Posterior vena cava (tissue), 2 donors: ENCODE measurements at places on chromosomes 7 and 10.

DNA sequence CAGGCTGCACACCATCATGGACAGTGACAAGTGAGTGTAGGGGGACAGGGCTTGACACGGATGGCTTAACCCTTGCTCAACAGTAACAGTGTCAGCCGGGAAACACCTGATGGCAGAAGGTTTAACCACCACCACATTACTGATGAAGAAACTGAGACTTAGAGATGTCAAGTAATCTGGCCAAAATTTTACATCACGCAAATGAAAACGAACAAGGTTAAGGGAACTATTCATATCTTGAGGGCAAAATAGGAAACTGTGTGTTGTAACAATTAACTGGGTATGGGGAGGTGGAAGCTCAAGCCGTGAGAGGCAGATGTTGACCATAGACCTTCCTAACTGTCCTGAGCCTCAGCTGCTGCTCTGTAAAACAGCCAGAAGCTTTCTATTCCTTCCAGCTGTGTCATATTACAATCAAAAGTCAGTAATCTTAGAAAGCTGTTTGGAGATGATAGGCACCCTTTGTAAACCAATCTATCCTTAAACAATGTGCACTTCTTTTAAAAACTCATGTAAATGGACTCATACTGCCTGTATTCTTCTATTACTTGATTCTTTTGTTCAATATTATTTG lies 68.4 kb downstream of the ABCC2 start:
- DNase-seq: no peak

GRCh38 chr7:11830582-11831155 lies 1.3 kb downstream of the THSD7A start:
- DNase-seq: no peak

GRCh38 chr7:66146701-66147100 lies 32.1 kb downstream of the CRCP start:
- no peak for DNase-seq

DNA sequence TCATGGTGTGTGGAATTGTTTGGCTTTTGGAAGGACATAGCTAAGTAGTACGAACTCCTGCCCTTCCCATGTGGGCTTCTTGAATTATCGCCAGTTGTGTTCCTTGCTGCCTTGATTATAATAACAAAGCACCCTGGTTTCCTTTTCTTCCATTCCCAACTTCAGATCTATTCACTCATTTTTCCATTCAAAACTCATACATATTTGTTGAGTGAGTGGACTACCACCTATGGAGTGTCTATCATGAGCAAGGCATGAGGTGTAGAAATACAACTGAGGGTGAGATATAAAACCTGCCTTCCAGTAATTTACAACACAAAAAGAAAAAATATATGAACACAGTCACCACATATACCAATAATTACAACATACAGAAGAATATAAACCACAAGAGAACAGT lies 4.9 kb upstream of the COL17A1 start:
- no peak for DNase-seq

DNA sequence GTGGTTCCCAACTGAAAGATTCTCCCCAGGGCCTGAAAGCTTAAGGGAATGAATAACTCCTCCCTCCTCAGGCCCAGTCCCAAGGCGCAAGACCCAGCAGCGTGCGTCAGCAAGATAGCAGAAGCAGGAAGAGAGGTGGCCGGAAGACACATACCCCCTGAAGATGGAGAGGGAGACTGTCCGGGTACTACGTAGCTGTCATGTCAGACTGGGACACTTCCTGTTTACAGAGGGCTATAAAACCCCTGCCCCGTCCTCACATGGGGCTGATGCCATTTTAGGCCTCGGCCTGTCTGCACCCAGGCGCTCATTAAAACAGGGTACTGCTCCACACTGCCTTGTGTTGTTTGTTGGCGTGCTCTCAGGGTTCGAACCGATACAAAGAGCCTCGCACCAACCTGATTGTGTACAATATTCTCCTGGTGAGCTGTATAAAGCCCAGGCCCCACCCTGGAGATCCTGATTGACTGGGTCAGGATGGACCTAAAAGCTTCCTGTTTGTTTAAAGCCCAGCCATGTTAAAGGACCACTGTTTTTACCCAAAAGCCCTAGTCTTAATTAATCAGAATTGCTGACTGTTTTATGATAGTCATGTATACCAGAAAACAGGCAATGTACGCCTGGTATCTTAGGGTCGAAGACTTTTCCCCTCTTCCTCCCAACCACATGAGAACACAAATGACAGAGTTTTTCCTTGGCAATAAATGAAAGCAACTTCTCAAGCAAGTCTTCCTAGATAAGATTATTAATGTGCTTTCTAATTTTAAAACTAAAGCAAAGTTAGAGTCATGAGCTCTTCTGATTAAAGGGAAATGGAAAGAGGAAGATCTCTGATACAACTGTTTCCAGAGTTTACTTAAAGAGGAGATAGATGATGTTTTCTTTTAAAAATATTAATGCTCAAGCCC lies 251.5 kb downstream of the DOCK4 start:
- no peak for DNase-seq

DNA sequence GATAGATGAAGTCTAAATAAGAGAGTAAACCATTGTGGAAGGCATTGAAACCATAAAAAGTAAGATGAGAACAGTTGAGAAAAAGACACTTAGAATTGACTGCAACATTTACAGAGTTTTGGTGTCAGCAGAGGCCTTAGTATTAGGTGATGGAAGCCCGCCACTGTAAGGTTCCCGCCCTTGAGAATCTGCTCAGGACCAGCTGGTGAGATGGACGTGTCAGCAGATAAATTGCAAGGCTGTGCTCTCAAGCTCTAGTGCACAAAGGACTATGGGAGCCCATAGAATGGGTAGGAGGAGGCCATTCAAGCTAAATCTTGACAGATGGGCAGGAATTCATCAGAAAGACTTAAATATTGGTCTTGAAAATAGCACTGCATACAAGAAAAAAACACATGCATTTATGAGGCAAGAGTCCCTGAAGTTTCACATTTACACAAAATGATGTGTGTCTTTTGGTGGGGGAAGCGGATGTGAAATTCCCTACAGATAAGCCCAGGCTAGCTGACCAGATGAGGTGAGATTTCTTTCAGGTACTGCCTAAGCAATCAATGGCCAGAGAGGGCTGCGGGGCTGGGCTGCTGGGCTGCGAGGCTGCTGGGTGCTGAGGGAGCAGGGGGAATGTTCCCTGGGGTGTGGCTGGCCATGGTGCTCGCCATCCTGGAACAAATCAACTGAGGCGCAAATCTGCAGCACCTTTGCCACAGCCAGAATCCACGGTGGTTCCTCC lies 42.5 kb downstream of the SYPL1 start:
- no peak for DNase-seq

DNA sequence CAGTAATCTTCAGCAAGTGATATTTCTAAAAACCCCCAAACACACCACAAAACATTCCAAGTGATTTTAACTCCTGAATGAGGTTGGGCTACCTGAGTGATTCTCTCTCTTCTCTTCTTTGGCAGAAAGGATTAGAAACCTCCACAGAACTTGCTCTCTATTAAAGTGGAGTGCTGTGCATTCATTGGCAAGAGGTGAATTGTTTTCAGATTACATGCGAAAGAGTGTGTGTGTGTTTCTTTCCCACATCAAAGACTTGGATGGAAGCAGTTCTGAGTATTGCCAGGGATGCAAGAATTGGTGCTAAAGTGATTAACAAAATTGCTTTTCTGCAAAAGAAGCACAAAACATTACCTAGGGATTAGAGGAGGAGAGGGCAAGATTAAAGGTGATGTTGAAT lies 13.1 kb upstream of the FBXW4 start:
- DNase-seq: no peak

DNA sequence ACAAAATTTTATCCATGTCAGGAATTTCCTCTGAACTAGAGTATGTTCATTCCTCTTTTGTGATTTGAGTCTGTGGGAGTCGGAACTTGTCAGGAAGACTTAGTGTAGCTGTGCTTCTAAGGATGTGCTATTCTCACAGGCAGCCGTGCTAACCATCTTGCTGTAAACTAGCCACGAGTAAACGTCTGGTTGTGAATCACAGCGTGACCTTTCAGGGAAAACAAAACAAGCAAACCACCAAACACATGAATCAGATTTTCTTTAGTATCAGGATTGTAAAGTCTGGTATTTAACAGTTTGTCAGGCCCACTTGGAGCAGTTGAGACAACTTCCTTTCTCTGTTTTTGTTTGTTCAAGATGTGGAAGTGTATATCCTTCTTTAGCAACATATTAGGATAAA lies 32.0 kb downstream of the AUTS2 start:
- DNase-seq: no peak

DNA sequence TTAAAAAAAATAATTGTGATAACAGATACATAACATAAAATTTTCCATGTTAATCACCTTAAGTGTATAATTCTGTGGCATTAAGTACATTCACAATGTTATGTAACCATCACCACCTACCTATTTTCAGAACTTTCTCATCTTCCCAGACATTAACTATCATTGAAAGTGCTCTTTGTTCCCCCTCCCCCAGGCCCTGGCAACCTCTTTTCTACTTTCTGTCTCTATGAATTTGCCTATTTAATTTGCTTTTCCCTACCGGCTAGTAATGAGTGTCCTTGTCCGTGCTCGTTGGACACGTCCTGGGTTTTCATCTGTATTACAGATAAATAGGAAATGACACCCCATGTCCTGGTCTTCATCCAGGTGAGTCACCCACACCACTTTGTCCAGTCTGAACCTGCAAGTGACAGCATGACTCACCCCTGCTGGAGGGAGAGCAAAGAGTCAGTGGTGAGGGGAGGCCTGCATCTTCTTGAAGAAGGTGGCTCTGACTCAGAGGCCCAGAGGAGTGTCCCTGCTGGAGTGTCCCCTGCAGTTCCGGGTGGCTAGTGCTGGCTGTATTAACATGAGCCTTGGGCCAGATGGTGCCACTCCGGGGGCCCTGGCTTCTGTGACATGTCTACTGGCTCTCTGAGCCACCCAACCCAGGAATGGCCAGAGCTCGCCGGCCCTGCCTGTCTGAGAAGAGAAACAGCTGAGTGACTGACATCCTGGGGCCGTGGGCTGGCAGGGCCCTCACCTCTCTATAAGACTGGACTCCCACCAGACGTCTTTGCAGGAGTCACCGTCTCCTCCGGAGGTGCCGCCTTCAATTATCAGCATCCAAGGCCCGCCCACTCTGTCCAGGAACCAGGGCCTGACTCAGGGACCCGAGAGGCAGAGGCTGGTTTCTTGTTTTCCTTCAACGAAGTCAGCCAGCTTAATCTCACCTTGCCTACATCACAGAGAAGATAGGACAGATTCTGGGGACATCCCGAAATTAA lies 503.2 kb upstream of the MKI67 start:
- peak; percentile 43 for DNase-seq
